Iris pigment epithelial cell (primary cell): ENCODE measurements at places on chromosomes 13 and 19.
A peak's percentile ranks its signal among the peaks of the same experiment; 100 is the strongest.

- no peak for DNase-seq
These were observed 24.6 kb upstream of the KLF12 start for GRCh38 chr13:74158571-74159352.

DNA sequence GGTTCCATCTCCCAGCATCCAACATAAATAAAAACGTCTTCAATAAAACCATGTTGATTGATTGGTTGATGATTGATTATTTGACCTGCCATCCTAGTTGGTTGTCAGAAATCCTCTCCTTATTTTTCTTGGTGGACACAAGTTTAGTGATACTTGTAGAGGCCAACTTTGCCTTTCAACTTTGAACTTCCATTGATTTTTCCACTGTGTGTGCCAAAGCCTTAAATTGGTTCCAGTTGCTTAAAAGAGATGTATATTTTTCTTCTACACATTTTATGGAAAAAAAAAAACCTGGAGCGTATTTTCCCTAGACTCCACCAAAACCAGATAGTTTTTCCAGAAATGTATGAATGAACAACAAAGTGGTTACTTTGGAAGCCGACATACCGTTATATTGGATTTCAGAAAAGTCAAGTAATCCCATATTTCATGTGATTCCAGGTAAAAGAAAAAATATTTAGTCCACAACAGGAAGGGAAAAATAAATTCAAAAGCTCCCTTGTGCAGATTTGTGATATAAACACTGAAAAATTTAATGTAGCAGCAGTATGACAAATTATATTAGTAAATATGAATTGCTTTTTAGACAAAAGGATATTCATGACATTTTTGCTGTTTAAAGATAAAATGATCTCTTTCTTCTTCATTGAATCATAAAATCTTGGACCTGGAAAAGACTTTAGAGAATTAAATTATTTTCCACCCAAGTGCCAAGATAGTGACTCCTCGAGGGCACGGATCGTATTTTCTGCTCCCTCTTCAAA lies 85.2 kb downstream of the MBNL2 start:
- DNase-seq, result no peak

DNA sequence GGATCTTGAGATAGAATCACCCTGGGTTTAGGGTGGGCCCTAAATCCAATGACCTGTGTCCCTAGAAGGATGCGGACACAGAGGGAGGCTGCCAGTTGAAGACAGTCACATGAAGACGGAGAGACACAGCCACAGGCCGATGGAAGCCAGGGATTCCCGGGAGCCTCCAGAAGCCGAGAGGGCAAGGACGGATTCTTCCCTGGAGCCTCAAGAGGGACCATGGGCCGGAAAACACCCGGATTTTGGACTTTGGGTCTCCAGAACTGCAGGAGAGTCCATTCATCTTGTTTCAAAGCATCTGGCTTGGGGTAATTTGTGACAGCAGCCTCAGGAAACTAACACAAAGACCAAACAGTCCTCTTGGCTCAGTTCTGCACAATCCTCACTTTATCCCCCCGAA lies 2.3 kb downstream of the TMEM86B start:
- DNase-seq, result no peak

GRCh38 chr19:57789288-57789687 lies 19.8 kb downstream of the ZNF586 start:
- DNase-seq, result no peak

- no peak for DNase-seq
These were observed 12.8 kb downstream of the RGCC start for GRCh38 chr13:41470196-41470595.

GRCh38 chr19:51065221-51065960 lies 499 bp upstream of the KLK13 start:
- DNase-seq, result no peak

DNA sequence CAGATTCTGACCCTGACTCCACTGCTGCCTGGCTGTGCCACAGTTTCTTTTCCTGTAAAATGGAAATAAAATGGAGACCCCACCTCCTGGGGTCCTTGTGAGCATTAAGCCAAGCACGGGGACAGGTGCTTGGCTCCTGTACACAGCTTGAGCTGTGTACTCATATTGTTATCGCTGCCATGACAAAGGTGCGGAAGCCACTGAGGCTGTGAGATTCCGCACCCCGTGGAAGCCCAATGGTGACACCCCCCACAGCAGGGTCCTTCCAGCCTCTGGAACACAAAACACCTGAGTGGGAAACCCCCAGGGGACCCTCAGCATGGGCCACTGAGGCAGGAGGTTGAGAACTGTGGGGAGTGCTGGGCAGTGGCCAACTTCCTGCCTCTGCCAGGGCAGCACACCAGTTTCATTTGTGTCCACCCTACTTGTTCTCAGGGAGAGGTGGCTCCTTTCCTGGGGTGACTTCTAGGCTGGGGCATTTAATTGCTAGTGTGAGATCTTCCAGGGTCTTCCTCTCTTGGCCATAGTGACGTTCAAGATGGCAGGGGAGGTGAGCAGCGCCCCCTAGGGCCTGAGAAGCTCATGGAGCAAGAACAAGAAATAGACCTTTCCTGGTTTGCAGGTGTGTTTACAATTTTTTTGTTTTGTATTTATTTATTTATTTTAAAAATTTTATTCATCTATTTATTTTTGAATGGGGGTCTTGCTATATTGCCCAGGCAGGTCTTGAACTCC lies 5.4 kb upstream of the JSRP1 start:
- no peak for DNase-seq

GRCh38 chr13:34738254-34738992 lies 203.6 kb upstream of the NBEA start:
- DNase-seq, result no peak

GRCh38 chr19:10835089-10835753 lies 791 bp downstream of the TMED1 start:
- no peak for DNase-seq

GRCh38 chr13:37534676-37535075 lies 63.9 kb downstream of the POSTN start:
- peak; percentile 11 for DNase-seq

- DNase-seq, result no peak
These were observed 624.6 kb downstream of the GPC6 start for GRCh38 chr13:93851236-93851635.

- DNase-seq, result peak; percentile 68
These were observed 90.1 kb upstream of the C1QTNF9B start for GRCh38 chr13:23987331-23987894.
